ENCODE measurements at places on chromosomes 5 and 9. TPM values are rescaled to one million over a fixed set of nuclear protein-coding genes. Genes with fewer than 3 reads are reported as not detected.

GRCh38 chr9:82981552-82981951 lies 81.4 kb downstream of the RASEF start:
- no peak for DNase-seq

DNA sequence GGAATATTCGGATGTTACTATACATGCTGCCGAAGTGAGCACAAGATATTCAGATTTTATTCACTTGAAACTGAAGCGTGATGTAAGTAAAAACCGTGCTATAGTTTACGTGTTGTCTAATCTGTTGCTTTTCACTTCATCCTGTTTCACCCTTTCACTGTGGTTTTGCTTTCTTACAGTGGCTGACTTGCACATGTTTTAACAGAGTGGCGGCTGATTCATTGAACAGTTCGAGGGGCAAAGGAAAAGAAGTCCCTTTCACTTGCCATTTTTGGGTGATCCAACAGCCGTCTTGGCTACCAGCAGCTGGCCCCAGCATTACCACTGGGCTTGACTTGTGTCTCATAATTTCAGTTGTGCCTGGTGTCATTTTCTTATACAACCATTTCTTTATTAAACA lies 134.0 kb downstream of the IRX1 start:
- DNase-seq, result no peak

DNA sequence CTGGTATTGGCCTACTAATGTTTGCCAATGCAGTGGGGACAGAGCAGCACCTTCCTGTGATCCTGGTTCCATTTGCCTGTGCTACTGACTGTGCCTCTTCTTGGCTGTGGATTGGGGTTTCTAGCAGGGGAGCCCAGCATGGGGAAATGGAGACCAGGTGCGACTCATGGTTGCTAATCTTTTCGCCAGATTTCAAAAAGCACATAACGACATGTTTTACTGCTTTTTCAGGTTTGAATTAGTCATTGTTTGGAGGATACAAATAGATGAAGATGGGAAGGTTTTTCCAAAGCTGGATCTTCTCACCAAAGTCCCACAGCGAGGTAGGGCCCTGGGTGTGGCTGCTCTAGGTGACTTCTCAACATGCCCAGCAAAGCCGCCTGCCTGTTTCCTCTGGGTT lies 57.6 kb downstream of the IPPK start:
- DNase-seq, result no peak

- no peak for DNase-seq
These were observed 411 bp upstream of the MAT2B start for GRCh38 chr5:163505049-163505367.

DNA sequence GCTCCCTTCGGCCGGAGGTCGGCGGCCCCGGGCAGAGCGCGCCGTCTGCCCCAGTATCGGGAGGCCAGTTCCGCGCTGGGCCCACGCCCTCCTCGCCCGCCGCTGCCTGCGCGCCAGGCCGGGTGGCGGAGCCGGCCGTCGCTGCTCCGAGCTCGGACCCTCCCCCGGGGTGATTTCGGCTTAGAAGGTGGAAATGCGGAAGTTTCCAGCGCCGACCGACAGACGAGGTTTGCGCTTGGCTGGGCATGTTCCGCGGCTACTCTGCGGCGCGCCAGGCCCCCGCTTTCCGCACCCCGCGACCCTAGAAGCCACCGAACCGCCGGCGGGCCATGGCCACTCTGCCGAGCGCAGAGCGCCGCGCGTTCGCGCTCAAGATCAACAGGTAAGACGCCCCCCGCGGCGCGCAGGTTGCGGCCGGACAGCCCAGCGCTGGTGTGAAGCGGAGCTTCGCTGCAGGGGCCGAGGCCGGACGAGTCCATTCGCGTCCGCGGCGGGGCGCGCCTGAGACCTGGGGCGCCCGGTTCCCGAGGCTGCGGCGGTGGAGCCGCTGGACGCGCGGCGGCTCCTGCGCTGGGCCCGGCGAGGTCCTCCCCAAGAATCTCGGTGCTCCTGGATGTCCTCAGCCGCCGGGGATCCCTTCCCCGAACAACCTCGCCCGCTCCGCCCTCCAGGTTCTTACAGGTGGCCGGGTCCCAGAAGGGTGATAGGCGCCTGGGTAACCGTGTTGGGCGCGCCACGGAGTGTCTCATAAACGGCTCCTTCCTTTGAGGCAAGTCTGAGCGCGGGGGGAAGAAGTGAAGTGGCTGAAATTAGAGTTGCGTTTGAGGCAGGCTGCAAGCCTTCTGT lies at the start of gene DOCK8:
TSS of gene DOCK8 (plus strand) at position 218 of the 846 bp plus-strand sequence. CDS start at position 330, 112 bp downstream.
- no peak for DNase-seq

GRCh38 chr5:79171635-79172245 lies 60.1 kb downstream of the BHMT start:
- no peak for DNase-seq

DNA sequence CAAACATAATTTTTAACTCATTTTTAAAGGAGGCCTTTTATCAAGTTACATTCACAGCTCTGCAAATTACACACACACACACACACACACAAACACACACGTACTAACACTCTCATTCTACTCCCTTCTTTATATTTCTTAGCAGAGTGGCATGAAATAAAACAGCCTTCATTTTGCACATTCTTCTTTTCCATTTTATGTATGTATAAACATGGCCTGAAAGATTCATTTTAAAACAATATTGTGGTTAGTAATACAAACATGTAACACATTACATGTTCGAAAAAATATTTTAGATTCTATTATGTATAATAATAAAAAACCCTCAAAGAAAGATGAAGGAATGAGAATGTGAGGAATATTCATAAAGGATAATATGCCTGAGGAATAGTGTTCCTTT lies 86.0 kb upstream of the ITGA2 start:
- DNase-seq, result no peak

DNA sequence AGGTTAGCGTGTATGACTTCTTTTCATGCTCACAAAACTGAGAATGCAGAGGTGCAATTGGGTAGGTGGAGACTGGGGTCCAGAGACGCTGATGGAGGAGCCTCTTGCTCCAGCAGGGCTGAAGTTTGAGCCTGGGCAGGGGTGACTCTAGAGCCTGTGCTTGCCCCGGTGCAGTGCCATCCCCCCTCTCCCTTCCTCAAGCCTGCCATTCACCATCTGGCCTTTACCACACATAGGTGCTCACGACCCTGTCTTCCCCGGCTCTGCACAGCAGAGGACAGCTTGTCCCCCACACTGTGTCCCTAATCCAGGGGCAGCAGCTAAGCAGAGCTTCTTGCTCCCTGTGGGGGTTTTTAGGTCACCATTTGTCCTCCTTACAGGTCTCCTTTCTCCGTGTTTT lies 86.5 kb downstream of the DAP start:
- no peak for DNase-seq

DNA sequence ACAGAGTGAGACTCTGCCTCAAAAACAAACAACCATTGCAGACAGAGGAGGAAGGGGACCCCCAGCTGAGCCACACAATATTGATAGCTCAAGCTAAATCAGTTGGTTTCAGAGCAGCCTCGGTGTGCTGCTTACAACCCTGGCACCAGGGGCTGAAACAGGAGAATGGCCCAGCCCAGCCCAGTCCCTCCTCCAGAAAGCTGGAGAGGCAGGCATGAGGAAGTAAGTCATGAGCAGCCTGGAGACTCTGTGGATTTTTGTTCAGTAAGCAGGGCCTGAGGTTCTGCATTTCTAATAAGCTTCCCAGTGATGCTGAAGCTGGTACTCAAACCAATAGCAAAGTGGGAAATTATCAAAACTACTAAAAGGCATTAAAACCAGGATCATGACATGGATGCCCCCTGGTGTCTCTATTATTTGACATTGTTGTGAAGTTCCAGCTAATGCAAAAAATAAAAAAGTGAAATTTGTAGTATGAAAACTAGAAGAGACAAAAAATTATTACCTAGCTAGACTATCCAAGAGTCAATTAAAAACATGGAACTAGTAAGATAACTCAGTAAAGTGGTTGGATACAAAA lies 14.2 kb downstream of the PRRT1B start:
- DNase-seq, result peak; percentile 10

- no peak for DNase-seq
These were observed 9.9 kb downstream of the PHAX start for GRCh38 chr5:126610616-126611015.

DNA sequence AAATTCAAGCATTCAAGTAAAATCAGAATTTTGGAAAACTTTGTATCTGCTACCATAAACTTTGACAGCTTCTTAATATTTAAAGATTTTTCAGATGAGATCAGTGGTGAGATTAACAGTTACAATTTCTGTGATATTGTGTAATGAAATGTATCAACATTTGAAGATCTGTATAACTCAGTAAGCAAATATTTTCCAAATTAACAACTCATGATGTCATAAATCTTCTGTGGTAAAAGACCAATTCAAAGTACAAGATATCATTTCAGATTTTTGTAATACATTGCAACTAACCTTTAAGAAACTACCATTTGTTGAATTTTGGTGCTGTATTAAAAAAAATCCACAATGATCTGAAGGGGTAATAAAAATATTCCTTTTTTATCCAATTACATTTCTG lies 352.2 kb downstream of the KIAA0825 start:
- DNase-seq, result no peak

DNA sequence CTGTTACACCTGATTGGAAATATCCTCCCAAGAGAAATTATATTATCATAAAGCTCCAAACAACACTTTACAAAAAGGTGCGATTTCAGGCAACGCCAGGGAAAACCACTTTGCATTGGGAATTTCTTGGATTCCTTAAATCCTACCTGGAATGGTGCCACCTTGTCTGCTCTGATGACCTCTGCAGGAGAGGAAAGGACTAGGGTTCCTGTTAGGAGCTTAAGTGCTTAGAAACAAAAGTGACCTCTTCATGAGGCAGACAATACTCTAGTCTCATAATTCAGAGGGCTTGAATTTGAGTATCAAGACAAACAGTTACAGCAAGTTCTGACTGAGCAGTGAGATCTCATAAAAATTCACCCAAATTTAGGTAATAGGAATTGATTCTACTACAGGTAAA lies 33.9 kb upstream of the GLIS3 start:
- DNase-seq, result no peak

Gene SPINK4
- total RNA-seq, result not detected

Gene FOXD4L5
- not detected for total RNA-seq

Gene CCDC180
- total RNA-seq, result 0.72 TPM

Gene SLC6A19
- total RNA-seq, result not detected
